ENCODE measurements at places on chromosomes 4 and X.

- DNase-seq = no peak
Observed at GRCh38 chr4:55458164-55458563, 62.4 kb downstream of the TMEM165 start.

DNA sequence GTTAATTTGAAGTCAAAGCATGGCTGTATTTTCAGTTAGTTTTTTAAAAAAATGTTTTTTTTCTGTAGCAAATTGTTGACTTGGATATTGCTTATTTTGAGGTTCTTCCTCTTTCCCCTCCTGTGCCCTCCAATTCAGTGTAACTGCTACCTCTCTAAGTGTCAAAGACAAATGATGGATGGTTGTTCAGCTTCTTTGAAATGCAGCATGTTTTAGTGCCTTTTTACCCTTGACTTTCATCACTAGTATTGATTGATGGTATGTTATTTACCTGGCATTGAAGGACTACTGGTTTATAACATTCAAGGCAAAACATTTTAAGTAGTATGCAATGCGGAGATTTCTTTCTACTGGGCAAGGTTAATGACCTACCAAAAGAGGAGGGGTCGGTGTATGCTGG is 281.0 kb upstream of the FAT1 start:
- no peak for DNase-seq

GRCh38 chr4:142120921-142121320 is 484.5 kb downstream of the IL15 start:
- DNase-seq = no peak

DNA sequence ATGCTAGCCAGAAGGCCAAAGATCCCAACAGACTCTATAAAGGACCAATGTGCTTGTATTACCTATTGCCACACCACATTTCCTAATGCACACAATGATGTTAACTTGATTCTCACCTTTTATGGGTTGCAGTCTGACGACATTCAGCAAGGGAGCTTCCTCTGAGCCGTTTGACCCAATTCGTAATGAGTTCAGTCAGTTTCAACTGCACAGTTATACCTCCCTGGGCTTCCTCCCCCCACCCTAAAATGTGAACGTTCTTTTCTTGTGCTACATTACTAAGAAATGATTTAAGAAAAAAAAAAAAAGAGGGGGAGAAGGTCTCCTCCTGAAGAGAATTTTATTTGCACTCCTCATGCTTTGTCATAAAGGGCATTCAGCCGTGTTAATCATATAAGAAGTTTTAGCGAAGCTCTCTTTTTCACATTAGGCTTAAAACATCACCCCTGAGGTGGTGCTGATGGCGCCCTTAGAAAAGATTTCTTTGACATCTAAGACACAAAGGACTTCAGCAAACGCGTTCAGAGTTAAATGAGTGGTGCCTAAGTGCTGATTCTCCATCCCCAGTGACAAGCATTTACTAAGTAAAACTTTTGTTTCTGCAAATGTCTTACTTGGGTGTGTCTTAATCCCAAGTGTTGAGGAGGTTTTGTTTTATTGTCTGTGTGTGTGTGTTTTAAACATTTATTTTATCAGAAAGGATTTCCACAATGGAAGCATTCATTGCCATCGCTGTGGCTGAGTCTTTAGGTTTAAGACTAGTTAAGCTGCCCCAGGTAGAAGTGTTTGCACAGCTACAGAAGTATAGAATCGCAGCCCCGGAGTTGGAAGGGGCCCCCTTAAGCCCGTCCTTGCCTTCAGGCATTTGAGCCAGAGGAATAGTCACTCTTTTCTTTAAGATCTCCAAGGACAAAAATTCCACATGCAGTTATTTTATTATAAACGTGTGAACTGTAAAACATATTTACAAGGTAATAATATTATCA is 15.2 kb upstream of the GPC3 start:
- DNase-seq = no peak

DNA sequence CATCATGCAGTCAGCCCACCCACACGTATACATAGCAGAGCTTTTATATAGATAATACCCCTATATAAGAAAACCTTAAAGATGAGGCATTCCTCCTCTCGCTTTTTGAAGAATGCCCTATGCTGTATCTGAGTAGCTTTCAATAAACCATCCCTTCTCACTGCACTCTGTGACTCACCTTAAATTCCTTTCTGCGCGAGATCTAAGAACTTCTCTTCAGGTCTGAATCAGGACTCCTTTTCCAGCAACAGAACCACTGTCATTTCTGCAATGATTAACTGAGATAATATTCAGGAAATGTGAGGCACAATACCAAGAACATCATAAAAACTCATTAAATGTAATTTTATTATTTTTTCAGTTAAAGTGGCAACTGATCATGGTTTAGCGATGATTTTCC is 76.4 kb upstream of the DCLK2 start:
- DNase-seq = no peak
